ENCODE measurements at places on chromosomes 11 and 22.

DNA sequence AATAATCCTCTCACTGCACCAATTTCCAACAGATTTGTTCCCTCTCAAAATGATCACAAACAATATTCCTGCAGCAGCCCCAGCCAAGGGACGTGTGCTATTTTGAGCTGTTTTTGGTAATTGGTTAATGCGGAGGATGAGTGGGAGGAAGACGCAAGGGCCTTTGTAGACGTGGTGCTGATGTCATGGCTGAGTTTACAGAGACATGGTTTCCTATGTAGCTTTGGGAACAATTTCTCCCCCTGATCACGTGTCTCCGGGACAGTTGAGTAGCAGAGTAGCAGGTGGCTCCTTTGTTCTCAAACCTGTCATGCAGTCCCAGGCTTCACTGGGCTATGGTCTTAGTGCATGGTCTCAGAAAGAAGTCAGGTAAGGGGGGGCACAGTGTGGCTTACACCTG, 183.2 kb upstream of the NECTIN1 start:
- no peak for DNase-seq

DNA sequence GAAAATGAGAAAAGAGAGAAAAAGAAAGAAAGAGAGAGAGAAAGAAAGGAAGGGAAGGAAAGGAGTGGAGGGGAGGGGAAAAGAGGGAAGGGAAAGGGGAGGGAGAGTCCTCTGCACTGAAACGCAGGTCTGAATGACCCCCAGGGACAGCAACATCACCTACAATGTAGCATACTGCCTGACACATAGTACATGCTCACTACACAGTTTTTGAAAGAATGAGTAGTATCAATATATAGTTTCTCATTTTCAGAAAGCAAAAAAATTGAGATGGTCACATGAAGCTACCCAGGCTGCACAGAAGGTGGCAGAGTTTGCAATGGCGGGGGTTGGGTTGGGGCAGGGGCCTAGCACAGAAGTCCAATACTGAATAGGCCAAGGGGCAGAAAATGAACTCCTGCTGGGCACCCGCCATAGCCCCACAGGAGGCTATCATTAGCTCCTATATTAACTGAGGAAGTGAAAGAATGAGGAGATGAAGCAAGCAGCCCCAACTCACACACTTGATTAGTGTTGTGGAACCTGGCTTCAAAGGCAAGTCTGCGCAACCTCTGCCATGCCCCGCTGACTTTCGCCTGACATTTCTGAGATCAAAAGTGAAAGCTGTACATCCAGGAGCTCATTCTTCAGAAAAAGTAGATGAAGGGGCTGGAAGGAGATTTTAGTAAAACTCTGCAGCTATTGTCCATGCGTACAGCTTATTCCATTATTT, 241.2 kb upstream of the SYN3 start:
- no peak for DNase-seq

DNA sequence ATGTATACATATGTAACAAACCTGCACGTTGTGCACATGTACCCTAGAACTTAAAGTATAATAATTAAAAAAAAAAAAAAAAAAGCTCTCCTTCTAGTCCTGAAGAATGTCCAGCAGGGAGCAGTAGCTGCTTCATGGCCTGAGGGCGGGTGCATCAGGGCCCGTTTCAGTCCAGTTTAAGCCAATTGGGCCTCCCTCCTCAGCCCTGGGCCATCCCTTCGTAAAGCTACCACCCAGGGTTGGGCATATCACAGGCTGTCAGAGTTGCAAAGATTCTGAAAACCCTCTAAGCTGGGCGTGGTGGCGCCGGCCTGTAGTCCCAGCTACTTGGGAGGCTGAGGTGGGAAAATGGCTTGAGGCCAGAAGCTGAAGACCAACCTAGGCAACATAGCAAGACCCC, 5.4 kb downstream of the TMPRSS13 start:
- DNase-seq: no peak

DNA sequence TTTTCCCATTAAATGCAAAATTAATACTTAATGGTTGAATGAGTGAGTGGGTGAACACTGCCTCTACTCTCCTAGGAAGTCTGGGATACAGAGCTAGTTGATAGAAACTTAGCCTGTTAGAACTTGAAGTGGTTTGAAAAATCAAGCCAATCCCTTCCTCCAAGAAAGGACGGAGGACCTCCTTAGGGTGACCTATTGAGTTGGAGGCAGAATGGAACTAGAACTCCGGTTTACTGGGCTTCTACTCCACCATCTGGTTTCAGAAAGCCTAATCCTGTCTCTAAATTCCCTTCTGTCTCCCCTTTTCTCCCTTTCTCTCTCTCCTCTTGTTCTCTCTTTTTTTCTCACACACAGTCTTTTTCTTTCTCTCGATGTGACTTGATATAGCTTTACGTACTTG, 19.6 kb upstream of the IL18BP start:
- DNase-seq: no peak

DNA sequence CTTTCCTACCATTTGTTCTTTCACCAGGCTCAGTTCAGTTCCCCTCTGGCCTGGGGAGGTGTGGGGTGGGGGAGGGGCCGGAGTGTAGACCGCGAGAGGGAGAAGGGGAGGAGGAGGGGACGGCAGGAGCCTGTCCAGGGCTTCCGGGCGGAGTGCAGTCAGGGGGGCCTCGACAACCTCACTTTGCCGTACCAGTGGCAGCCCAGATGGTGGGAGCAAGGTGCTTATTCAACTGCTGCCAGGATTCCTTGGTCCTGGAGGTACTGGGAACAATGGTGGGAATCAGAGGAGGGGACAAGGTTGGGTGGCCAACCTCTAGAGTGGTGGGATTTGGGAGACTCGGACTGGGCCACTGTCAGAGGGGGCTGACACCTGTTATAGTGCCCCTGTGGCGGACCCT, 1.2 kb downstream of the BACE1 start:
- no peak for DNase-seq

DNA sequence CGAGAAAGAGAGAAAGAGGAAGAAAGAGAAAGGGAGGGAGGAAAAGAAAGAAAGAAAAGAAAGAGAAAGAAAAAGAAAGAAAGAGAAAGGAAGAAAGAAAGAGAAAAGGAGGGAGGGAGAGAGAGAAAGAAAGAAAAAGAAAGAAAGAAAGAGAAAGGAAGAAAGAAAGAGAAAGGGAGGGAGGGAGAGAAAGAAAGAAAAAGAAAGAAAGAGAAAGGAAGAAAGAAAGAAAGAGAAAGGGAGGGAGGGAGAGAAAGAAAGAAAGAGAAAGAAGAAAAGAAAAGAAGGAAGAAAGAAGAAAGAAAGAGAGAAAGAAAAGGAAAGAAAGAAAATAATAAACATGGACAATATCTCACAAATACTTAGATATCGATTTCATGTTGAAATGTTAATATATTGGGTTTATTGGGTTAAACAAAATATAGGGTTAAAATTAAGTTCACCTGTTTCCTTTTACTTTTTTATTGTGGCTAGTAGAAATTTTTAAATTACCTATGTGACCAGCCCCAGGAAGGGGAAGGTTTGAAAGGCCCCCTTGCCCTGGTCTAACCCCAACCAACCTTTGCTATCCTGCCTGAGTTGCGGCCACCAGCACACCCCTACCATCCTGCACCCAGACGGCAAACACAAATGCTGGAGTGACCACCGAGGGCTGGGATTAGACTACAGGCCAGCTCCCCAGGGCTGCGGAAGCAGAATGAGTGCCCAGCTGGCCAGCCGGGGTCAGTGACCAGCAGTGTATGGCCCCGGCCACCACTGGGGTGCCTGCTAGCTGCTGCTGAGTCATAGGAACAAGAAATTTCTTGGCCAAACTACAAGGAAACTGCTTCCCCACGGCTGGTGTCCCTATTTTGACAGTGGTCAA, 81.0 kb upstream of the FGF3 start:
- DNase-seq: no peak

- DNase-seq: no peak
These were observed 17.1 kb downstream of the TMEM184B start for GRCh38 chr22:38255697-38256096.

All from substantia nigra (tissue), 51 donors.